NCI-H1092 (cell line): ENCODE measurements at places on chromosomes 13 and 19.
A peak's percentile ranks its signal among the peaks of the same experiment; 100 is the strongest.

DNA sequence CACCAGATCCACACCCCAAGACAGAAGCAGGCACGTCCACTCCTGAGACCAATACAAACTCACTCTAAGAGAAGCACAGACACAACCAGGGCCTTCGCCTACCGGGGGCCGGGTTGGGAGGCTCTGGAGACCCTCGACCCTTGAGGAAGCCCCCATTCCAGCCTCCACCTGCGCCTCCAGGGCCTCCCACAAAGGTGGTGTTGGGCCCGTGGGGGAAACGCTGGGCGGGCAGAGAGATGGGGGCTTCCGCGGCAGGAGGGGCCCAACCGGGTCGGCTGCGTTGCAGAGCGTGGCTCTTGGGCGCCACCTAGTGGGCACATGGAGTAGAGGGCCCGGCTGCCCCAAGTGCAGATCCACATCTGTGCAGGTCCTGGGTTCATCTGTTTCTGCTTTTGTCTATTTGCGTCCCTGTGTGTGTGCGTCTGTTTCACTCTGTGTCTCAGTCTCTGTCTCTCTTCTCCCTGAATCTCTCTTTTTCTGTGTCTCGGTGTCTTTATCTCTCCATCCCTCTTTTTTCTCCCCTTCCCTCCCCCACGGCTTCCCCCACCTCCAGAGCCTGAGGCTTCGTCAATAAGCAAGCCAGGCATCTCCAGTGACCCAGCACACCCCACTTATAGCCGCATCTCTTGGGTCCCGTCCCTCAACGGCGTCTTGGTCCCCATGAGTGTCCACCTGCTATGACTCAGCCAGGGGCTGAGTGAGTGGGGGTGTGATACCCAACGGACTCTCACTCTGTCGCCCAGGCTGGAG, 10.5 kb upstream of the TINCR start:
- peak; percentile 24 for DNase-seq

- no peak for DNase-seq
These were observed 844 bp upstream of the RFX1 start for GRCh38 chr19:14006766-14007562.

DNA sequence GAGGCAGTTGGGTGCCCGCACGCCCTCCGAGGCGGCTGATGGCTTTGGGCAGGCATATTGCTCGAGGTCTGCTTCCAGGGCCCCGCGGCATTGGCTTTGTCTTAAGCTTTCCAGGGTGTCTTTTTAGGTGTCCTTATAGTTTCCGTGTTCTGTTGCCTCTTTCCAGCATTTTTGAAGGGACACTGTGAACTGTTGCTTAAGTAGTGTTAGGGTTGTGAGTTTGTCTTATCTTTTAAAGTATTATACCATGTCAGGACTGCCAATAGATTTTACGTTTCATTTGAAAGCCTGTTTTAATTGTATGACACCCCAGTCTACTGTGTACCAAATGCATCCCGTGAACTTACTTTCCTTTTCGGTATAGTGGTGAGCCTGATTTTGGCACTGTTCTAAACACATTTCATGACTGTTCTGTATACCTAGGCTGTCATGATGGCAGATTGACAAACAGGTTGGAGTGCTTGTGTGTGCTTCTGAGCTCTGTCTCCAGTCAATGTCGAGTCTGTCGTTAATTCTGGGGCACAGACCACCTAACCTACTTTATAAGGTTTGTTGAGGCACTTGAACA, 656 bp downstream of the PCCA start:
- DNase-seq, result no peak

DNA sequence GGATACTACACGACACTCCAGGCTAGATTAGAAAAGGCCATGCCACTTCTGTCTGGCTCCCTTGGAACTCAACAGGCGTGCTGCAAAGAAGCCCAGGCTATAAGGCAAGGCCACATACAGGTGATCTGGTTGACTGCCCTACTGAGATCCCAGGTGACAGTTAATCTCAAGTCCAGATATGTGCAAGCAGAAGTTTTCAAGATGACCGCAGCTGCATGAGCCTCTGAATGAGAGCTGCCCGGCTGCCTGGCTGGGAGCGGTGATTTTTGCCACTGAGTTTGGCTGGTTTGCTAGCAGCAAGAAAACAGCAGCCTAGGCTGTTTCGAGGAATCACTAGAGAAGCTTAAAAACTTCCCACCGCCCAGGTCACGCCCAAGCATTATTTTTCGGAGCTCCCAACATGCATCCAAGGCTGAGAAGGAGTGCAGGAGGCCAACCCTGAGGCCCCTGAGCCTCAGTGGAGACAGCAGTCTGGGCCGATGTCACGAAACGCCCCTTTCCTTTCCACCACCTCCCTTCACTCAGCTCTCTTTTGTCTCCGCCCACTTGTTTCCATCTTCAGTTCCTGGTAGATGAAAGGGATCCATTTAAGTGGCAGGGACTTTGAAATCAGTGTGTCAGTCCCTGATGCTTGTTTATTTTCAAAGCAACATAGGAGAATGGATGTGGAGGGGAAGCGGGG, 14.0 kb upstream of the URI1 start:
- no peak for DNase-seq

DNA sequence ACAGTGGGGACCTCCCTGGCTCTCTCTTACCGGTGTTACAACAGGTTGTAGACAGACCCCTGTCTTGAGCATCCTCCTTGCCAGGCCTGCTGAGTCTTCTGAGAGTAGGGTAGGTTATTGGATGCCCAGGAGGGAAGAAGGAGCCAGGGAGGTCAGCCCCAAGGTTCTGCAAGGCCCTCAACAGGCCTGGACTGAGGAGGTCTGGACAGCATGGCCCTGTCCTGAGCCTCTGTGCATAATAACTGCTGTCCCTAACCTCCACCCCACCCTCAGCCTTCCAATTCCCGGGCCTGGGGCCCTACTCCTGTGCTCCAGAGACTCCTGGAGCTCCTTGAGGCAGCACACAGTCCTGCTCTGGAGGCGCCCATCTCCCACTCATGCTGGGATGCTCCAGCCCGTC, 336 bp downstream of the CD22 start:
- DNase-seq, result no peak

GRCh38 chr19:4781801-4782200, 9.7 kb upstream of the FEM1A start:
- DNase-seq, result no peak

- DNase-seq, result no peak
These were observed 13.6 kb downstream of the TPT1 start for GRCh38 chr13:45327253-45327955.

GRCh38 chr19:40365613-40366401, 17.3 kb downstream of the PLD3 start:
- no peak for DNase-seq

- DNase-seq, result no peak
These were observed 7.0 kb downstream of the SLC1A6 start for GRCh38 chr19:14972676-14973075.

DNA sequence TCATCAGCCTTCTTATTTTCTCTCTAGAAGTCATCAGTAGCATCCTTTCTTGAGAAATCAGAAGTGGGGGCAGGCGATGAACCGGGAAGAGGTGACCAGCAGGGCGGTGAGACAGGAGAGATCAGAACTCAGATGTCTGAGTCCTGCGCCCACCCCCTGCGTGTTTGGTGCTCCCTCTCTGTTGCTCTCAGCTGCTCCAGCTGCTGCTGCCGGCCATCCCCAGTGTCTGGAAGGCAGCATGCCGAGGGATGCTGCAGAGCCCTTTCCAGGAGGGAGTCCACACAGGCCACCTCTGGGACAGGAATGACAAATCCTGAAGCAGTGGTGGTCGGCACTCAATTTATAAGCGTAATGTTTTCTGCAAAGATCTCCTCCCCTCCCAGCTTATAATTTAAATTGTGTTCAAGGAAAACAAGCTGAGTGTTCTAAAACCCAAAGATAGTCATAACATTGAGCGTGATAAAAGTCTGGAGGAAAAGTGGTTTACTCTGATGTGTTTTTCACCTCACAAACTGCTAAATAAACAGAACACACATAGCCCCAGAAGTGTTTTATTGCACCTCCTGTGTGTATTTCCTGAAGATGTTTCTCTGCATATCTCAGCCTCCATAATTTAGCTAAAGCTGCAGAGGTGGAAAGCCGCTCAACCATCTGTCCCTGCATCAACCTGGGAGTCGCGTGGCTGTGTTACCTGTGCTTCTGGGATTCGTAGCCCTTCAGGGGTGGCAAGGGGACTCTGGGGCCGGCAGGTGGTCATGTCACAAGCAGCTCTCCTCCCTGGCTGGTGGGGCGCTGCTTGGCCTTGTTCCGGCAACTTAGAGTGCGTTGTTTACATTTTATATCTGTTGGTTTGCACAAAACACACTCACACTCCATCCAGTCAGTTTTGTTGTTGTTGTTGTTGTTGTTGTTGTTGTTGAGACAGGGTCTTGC, 191.2 kb downstream of the USP12 start:
- DNase-seq, result no peak

- DNase-seq, result no peak
These were observed 607 bp downstream of the NFIC start for GRCh38 chr19:3366753-3367627.

DNA sequence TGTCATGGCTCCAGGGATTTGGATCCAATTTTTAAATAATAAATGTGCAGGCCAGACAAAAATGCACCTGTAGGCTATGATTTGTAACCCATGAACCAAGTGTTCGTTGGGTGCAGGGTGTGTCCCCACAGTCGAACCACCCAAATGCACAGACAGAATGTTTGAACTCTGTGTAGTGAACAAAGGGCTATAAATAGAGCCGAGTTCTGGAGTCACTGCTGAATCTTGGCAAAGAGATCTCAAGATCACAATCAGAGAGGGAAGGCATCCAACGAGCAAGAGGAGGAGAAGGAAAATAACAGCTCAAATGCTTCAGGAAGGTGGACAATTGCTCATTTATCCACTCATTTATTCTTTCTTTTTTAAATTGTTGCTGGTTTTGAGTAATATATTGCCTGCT, 547.9 kb downstream of the FGF9 start:
- no peak for DNase-seq
